Immature natural killer cell (primary cell): ENCODE measurements at places on chromosomes 11 and 22.

GRCh38 chr22:50399751-50400331 lies 56.7 kb downstream of the PPP6R2 start:
- DNase-seq, result peak; percentile 32

DNA sequence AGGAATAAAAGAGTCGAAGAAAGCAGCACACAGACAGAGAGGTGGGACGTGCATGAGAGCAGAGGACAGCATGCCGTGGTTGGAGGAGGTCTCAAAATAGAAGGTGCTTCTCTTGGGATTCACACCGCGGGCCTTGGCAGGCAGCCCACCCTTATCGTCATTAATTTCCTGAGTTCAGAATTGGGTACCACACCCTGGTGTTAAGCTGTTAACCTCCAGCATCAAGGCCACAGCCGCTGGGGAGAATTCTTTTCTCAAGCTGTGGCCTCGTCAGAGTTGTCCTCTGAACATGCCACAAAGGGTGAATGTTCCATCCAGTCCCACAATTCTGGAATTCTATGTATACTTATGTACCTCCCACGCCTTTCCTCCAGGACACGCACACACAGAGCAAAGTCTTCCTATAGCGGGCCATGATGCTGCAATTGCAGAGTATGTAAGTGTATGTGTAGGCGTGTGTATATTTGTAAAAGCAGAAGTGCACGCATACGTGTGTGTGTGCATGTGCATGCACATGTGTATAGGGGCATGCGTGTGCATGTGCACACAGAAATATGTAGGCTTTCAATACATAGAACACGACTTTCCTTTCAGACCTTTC lies 39.0 kb downstream of the ADAMTS8 start:
- peak; percentile 88 for DNase-seq

GRCh38 chr22:41177040-41177621 lies 28.0 kb upstream of the L3MBTL2 start:
- no peak for DNase-seq

- DNase-seq, result peak; percentile 69
Observed at GRCh38 chr11:123054301-123055065, 7.5 kb downstream of the HSPA8 start.

GRCh38 chr22:30668386-30668710 lies 673 bp upstream of the DUSP18 start:
- no peak for DNase-seq

DNA sequence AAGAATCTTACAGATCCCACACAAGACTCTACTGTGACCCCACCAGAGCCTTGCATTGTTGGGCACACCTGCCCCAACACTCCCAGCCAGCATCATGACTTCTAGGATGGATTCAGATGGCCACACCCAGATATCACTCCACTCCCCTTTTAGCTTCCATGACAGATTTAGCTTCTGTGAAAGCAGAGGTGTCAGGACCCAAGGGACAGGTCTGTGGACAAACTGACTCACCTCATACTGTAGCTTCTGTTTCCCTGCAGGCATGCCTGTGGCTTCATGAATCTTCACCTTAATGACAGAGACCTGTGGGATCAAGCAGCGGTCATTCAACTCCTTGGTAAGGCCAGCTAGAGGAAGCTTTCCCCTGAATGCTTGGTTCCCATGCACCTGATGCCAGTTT lies 8.5 kb upstream of the TBC1D10A start:
- no peak for DNase-seq

DNA sequence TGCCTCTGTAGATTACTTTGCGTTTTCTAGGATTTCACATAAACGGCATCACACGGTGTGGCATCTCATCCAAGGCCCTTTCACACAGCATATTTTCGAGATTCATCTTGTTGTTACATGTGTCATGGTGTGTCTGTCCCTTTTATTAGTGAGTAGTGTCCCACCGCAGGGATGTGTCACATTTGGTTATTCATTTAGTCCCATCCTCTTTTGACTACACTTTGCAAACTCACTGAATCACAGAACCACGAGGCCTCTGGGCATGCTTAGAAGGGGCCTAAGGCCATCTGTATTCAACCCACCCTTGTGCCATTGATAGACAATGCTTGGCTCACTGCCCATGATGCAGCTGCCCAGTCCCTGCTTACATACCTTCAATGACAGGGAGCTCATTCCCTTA lies 4.2 kb upstream of the RAC2 start:
- no peak for DNase-seq
